NCI-H510A (cell line): ENCODE measurements at places on chromosomes 2 and 18.

- no peak for DNase-seq
Observed at GRCh38 chr2:101040761-101041160, 38.7 kb downstream of the RPL31 start.

GRCh38 chr2:99524056-99524455, 34.2 kb upstream of the REV1 start:
- no peak for DNase-seq

- no peak for DNase-seq
Observed at GRCh38 chr2:202109737-202110184, 36.7 kb downstream of the KIAA2012 start.

- DNase-seq = no peak
Observed at GRCh38 chr2:185645529-185645928, 93.1 kb upstream of the FSIP2 start.

DNA sequence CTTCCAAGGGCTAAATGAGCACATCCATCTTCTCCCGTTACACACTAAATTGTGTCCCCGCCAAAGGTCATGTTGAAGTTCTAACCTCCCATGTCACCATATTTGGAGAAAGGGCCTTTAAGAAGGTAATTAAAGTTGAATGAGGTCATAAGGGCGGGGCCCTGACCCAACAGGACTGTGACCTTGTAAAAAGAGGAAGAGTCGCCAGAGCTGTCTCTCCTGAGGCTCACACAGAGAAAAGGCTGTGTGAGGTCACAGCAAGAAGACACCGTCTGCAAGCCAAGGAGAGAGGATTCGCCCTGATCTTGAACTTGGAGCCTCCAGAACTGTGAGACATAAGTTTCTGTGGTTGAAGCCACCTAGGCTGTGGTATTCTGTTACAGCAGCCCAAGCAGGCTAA, 24.1 kb downstream of the TRABD2A start:
- no peak for DNase-seq
